Stimulated activated naive CD4-positive, alpha-beta T cell treated with Interleukin-2 at 50 U/mL for 16 hours (primary cell): ENCODE measurements at places on chromosomes 6 and 20.

- DNase-seq, result no peak
Observed at GRCh38 chr6:100479179-100480035, 14.7 kb upstream of the SIM1 start.

- no peak for DNase-seq
Observed at GRCh38 chr6:136701045-136701444, 91.2 kb downstream of the MAP3K5 start.

DNA sequence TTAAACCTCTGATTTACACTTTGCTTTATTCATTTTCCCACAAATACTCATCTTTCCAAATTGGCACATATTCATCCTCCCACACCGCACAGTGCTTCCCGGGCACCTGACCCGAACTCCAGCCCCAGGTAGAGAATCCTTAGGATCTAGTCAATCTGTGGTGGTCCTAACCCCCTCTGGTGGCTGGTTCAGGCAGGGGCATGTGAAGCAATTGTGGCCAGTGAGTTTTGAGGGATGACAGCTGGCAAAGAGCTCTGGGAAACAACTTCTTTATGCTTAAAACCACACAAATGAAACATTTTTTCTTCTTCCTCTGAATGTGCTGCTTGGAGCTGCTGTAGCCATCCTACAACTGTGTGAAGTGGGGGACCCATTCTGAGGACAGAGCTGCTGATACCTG lies 54.7 kb downstream of the ELOVL5 start:
- no peak for DNase-seq

- DNase-seq, result peak; percentile 5
Observed at GRCh38 chr20:44092551-44093248, 94.3 kb downstream of the JPH2 start.

GRCh38 chr6:27565839-27566779 lies 93.2 kb upstream of the ZNF184 start:
- DNase-seq, result no peak

DNA sequence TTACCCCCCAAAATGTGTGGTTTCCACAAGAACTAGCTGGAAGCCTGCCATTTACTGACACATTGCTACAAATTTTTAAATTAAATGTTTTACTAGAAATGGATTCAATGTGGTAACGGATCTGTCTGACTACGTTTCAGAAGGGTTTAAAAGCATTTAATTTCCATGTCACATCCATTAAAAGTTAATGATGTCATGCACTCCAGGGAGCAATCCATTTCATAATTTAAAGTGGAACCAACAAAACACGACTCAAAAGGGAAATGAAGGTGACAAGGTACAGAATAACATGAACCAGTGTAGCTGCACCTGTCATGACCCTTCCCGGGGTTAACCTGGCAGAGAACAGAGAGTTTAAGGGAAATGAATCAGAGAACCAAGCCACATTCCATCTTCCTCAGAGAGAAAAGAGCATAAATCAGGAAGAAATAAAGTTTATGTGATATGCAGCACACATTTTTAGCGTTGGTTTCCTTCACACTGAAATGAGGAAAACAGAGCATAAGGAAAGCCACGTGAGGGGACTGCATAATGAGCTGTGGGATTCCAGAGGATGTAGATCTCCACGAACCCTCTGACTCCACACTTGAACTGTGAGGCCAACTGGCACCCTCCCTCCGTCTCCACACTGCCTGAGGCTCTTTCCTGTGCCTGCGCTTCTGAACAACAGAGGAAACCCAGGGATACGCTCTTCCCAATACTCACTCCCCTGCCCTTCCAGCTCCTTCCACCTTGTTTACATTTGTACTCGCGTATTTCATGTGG lies 170.3 kb upstream of the AHI1 start:
- DNase-seq, result no peak

DNA sequence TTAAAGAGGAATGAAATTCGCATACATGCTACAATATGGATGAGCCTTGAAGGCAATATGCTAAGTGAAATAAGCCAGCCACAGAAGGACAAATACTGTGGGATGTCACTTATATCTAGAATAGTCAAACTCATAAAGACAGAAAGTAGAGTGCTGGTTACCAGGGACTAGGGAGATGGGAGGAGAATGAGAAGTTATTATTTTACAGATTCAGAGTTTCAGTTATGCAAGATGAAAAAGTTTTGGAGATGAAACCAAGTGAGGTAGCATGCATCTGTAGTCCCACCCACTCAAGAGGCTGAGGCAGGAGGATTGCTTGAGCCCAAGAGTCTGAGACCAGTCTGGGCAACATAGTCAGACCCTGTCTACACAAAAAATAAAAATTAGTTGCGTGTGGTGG lies 82.5 kb upstream of the ARID1B start:
- DNase-seq, result no peak

GRCh38 chr6:42030585-42031506 lies 19.5 kb upstream of the TAF8 start:
- peak; percentile 56 for DNase-seq

DNA sequence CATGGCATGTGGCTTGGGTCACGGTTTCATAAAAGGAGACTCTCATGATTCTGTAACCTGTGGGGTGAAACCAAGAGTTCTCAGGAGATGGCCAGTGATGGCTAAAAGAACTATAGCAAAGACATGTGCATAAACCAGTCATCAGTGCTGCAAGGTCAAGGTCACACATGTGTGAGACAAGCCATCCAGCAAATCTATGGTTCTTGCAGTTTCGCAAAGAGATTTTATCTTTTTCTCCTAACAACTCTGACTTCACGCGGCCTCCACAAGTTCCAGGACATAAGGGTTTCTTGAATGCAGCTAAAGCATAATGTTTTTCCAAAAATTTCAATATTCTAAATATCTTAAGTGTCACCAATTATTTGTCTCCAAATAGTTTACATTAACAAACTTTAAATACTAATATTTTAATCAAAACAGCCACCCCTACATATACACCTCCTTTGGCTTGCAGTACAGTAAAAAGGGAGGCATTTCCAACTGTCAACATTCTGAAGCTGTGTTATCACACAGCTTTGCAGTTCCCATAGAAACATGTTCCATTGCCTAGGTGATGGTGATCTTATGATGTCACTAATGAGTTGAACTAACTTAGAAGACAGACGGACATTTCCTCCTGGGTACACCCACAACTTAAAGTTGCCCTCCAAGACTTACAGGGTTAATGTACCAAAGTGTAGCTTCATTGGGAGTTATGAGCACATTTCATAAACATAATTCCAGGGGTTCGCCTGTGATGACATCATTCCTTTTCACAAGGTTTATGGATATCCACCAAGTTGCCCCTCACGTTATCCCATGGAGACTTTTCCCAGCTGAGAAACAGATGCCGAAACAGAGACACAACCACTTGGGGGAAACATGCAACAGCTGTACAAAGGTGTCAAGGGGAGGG lies 250.9 kb upstream of the PDE10A start:
- no peak for DNase-seq

DNA sequence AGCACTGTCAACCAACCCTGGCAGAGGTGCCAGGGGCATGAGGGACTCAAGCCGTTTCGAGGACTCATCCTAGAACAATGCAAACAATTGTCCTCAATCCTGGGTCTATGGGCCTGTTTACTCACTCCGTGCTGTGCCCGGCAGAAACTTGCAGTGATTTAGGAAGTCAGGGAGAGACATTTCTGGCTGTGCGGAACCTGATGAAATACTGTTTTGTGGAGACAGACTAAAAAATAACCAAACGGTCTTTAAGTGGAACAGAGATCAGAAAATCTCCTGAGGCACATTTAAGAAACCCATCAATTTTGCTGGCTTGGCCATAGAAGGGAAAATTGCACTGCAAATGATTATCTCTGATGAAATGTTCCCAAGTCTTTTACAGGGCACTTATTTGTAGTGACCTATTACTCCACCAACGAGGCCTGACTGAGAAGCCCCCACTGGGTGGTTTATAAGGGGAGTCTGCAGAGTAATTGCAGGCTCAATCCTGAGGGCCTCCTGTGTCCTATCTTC lies 79.8 kb upstream of the KCNK16 start:
- DNase-seq, result no peak

DNA sequence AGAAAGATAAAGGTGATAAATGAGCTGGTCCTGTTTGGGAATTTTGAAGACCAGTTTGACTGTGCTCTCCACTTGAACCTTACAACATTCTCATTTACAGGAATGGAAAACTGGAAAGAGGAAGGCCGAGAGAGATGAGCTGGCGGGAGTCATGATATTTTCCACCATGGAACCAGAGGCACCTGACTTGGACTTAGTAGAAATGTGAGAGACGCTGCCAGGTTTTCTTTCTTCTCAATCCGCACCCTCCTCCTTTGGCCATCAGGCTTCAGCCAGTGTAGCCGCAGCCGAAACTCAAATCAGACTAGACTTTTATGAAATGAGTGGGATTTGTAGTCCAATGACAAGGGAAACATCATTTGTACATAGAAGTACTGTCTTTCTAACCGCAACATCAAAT lies 54.7 kb upstream of the SYNJ2 start:
- DNase-seq, result no peak

- no peak for DNase-seq
Observed at GRCh38 chr20:5569021-5569420, 181.2 kb upstream of the SHLD1 start.

DNA sequence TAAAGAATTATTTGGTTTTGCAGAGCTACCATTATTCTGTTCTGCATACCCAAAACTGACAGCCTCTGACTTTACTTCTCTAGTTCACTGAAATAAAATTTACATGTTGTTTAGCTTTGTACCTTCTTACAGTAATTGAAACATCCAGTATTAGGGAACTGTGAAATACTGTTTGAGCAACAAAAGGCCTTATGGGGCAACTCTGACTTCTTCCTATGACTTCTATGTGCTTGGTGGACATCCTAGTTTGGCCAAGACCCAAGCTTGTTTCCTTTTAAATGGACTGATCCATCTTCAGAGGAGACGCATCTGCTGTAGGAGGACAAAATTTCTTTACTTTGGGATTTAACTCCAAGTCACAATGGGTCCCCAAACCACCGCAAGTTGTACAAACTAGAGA lies 44.7 kb downstream of the NR2E1 start:
- no peak for DNase-seq

DNA sequence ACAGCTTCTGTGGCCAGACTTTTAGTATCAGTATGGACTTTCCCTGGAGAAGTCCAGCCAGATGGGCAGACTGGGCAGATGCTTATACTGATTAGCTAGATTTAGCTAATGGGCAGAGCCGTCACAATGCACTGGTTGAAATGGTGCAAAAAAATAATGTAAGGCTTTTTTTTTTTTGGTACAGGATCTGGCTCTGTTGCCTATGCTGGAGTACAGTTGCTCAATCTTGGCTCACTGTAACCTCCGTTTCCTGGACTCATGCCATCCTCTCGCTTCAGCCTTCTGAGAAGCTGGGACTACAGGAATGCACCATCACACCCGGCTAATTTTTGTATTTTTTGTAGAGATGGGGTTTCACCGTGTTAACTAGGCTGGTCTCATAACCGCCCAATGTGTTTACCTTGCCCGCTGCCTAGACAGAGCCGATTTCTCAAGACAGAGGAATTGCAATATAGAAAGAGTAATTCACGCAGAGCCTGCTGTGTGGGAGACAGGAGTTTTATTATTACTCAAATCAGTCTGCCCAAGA lies 16.4 kb upstream of the KIFC1 start:
- DNase-seq, result no peak

DNA sequence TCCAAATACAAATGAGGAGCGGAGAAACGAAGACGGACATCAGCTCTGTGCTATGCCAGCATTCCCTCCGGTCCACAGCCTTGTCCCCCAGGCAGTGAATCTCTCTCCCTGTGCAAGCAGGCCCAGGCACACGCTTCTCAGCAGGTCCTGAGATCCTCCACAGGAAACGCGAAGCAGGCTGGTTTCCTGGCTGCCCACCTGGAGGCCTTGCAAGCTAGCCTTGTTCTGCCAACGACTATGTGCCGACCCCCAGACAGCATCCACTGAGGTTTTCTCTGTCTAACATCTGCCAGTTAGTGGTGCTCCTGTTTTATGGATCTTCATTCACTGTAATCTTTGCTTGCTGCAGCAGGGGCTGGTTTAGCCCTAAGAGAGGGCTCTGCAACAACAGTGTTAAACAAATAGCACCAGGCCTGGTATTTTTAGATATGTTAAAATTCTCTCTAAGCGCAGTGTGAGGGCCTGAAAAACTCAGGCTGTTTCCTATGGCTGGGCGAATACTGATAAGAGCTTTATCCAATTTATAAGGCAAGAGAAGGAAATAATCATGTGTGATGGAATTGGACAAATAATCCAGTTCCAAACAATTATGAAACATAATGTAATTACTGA lies 386.0 kb upstream of the ARID1B start:
- DNase-seq, result no peak

- DNase-seq, result no peak
Observed at GRCh38 chr20:19624221-19624965, 133.7 kb upstream of the RIN2 start.

GRCh38 chr6:46491201-46491627 lies at the start of gene RCAN2:
Gene RCAN2 (minus strand): TSS chr6:46491449.
- peak; percentile 3 for DNase-seq

DNA sequence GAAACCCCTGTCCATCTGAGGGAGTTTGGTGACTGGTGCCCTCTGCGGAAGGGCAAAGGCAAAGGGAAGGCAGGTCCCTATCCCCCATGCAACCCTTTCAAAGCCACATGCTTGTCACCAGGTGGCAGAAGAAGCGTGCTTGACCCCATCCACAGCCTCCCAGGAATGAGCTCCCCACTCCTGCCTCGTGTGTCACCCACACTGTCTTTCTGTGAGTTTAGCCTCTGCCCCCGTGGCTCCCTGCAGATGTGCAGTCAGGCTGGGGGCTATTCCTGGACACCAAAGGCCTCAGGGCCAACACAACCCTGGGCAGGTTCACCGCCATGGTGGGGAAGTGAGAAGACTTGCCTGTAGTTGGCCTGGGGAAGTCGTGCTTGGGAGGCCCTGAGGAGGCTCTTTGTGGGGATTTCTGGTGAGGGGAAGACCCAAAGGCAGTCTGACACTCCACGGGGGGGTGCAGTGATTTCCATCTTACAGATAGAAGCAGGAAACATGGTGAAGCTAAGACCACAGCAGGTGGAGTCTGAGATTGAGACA lies 16.6 kb upstream of the PCMTD2 start:
- DNase-seq, result no peak

- no peak for DNase-seq
Observed at GRCh38 chr6:118881440-118882313, 12.3 kb upstream of the ASF1A start.

GRCh38 chr6:129786548-129786947 lies 74.6 kb downstream of the TMEM244 start:
- DNase-seq, result no peak

DNA sequence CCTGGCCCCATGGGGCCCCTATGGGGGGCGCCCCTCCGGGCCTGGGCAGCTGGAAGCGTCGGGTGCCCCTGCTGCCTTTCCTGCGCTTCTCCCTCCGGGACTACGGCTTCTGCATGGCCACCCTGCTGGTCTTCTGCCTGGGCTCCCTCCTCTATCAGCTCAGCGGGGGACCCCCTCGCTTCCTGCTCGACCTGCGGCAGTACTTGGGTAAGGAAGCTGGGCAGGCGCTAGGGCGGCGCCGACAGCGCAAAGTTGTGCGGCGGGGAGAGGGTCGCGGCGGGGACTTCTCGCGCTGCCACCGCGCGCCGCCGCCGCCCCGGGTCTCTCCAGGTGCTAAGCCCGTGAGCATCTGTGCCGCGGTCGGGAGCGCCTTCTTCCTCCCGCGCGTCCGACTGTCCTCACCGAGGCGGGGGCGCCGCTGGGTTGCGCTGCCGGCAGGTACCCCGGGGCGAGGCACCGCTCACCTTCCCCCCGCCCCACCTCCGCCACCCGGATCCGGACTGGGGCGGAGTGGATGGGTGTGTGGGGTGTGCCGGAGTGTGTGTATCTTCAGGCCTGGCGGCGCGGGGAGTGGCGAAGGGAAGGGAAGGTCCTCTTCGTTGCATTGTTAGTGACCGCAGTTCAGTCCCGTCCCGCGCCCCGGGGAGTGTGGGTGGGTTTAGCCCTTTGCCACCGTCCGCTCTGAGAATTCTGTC lies 788 bp downstream of the UST start:
- peak; percentile 55 for DNase-seq
